Activated naive CD4-positive, alpha-beta T cell treated with anti-CD3 and anti-CD28 coated beads for 36 hours (primary cell): ENCODE measurements at places on chromosomes 5 and 9. TPM values are rescaled to one million over a fixed set of nuclear protein-coding genes. Genes with fewer than 3 reads are reported as not detected.

DMRT3 gene
- total RNA-seq = not detected

DNA sequence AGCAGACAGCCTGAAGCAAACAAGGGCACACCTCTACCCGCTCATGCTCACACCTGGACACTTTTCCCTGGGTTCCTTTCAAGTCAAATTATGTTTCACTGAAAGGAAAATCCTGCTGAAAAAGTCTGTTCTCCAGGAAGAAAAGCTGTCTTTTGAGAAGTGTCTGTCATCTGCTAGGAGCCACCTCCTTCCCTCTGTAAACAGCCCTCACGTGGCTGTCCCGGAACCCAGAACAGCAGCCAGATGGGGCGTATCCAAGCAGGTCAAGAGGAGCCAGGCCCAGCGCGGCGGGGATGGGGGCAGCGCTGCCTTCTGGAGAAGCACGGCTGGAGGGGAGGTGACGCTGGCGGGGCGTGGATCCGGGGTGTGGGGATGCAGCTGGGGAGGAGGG lies at the start of gene PNPLA7:
Gene PNPLA7 (minus strand): TSS at position 172 of the 391 bp plus-strand sequence. CDS start 205 bp downstream, outside the sequence.
- H3K4me3 ChIP-seq = peak within 1 kb of the TSS; percentile 68
- peaks cover 23% of the 10 kb centered on the region for H3K4me1 ChIP-seq
- H3K36me3 ChIP-seq = peaks cover 3% of the 10 kb centered on the region
- no peaks in the 10 kb centered on the region for H3K27me3 ChIP-seq

DNA sequence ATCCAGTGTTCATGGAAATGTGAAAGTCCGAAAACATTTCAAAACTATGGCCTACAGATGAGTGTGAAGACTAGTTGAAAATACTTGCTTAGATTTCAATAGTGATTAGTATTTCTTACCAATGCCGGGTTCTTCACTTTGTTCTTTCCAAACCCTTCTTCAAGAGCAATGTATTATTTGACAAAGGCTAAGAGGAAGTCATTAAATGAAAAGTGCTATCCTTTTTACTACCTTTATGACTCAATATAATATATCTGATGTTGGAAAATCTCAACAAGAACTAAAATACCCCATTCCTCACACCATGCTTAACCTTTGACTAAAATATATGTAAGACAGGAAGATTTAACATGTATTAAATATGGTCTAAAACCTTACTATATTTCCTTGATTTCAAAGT lies 6.7 kb upstream of the MIER3 start:
- no peak overlapping the region for H3K4me3 ChIP-seq
- H3K27ac ChIP-seq = no peak overlapping the region
- H3K36me3 ChIP-seq = no peaks in the 10 kb centered on the region
- peaks cover 22% of the 10 kb centered on the region for H3K27me3 ChIP-seq
- no peak for DNase-seq

DNA sequence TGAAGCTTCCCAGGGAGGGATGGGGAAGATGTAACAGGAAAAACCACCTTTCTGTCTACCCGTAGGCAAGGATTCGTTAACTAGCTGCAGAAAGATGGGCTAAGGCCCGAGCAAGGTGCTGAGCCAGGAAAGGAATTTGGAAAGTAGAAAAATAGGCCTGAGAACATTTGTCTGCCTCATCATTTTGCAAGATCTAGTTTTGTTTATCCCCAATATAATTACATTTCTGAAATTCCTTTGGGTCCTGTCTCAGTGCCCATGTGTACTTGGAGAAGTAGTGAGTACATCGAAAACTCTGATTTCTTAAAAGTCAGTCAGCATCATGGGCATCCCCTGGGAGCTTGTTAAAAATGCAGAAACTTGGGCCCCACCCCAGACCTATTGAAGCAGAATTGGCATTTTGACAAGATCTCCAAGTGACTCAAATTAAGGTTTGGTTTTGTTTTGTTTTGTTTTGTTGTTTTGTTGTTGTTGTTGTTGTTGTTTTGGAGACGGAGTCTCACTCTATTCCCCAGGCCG lies 52.1 kb upstream of the CEMIP2 start:
- no peak overlapping the region for H3K27ac ChIP-seq
- H3K4me1 ChIP-seq = peaks cover 16% of the 10 kb centered on the region
- no peaks in the 10 kb centered on the region for H3K36me3 ChIP-seq
- no peak for DNase-seq
- H3K4me3 ChIP-seq = no peak overlapping the region
